NCI-H2171 (cell line): ENCODE measurements at places on chromosomes 1 and 21.

GRCh38 chr1:156895455-156895812 lies 1.9 kb downstream of the PEAR1 start:
- no peak for DNase-seq

DNA sequence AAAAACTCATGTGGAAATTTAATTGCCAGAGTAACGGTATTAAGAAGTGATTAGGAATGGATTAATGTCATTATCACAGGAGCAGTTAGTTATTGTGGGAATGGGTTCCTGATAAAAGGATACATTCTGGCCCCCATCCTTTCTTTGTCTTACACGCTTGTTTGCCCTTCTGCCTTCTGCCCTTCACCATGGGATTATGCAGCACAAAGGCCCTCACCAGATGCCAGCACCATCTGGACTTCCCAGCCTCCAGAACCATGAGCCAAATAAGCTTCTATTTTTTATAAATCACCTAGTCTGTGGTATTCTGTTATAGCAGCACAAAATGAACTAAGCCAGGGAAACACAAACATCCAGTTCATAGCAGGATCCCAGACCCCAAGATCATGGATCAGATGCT lies 33.9 kb upstream of the POU2F1 start:
- peak; percentile 79 for DNase-seq

- no peak for DNase-seq
Measured at GRCh38 chr1:3119725-3120124, 50.7 kb downstream of the PRDM16 start.

DNA sequence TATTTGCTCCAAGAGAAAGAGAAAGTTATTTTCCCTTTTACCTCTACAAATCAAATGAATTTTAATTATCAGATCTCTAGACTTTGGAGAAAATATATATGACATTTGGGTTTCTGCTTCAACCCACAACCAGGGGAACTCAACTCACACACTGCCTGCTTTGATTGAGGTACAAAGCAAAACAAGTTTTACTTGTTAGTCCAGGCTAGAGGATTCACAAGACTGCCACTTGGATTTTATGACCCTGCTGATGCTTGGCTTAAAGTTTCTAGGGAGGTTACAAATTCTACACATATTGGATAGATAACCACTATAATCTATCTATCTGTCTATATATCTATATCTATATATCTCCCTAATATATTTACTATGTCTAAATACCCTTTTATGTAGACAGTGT lies 467.3 kb upstream of the RGS18 start:
- DNase-seq, result no peak
